Stimulated activated CD8-positive, alpha-beta memory T cell treated with anti-CD3 and anti-CD28 coated beads, Interleukin-15, amount 100 ng/mL, for 4 hours (primary cell): ENCODE measurements at places on chromosomes 16 and 17.

DNA sequence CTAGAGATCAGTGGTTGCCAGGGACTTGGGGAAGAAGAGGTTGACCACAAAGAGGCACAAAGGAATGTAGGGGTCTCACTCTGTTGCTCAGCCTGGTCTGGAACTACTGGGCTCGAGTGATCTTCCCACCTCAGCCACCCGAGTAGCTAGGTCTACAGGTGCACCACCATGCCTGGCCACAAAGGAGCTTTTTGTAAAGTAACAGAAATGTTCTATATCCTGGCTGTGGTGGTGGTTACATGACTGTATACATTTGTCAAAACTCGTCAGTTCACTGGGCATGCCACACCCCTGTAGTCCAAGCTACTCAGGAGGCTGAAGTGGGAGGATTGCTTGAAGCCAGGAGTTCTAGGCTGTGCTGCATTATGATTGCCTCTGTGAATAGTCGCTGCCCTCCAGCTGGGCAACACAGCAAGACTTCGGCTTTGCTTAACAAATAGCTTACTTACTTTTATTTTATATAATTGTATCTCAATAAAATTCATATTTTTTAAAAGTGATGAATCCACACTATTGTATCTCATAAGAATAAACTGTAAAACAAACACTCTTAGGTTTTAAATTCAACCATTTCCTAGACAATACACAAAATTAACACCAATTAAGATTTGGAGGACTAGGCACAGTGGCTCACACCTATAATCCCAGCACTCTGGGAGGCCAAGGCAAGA lies 5.0 kb downstream of the SKA2 start:
- DNase-seq: no peak

DNA sequence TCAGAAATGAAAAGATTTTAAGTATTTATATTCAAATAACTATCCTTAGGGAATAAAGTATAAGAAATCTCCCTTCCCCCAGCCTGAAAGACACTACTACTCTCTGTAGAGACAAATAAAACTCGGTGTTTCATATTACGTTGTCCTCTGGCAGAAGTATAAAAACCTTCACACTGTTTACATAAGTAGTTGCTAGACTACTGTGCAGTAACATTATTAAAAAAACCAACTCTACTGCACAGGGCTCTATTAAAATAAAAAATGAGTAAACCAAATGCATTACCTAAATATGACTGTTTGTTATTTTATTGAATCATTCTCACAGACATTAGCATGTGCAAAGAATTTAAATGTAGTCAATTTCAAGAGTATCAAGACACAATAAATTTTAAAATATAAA lies 67.4 kb downstream of the MED13 start:
- DNase-seq: no peak

- no peak for DNase-seq
These were observed 18.6 kb downstream of the HNF1B start for GRCh38 chr17:37726248-37726647.

DNA sequence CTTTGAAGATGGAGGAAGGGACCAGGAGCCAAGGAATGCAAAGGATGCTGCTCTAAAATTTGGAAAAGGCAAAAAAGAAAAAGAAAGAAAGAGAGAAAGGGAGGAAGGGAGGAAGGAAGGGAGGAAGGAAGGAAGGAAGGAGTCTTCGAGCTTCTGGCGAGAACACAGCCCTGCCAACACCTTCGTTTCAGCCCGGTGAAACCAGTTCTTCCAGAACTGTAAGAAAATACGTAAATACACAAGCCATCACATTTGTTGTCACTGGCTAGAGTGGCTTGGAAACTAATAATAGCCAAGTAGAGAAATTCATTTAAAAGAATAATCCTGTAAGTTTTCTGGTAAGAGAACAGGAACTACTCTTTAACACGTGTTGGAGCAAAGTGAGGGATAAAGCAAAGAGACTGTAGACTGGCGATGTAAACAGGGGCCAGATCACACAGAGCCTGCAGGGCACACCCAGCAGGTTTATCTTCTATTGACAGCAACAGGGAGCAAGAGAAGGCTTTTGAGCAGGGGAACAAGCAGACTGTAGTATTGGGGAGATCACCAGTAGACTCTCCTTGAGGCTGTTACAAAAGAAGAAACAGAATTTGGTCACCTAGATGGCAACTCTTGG lies 188.7 kb upstream of the MPHOSPH6 start:
- no peak for DNase-seq

GRCh38 chr16:50474138-50474537 lies 74.1 kb upstream of the NKD1 start:
- DNase-seq: no peak

DNA sequence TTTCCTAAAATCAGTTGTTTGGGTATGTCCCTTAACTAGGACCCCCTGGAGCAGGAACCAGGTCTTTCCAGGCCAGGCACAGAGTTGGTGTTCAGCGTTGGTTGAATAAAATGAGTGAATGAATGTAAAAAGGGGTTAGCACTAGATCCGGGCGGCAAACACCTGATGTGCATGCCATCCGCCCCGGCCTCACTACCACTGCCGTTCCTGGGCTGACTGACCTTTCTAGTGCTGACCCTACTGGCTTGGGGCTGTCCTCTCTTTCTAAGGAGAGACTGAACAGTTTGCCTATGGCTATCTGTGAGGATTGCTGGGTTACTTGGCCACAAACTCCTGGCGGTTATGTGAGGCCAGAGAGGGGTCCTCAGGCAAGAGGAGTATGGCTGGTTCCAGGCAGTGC lies 10.1 kb upstream of the PHF12 start:
- no peak for DNase-seq

GRCh38 chr16:60304066-60304465 lies 1570.0 kb upstream of the GOT2 start:
- DNase-seq: no peak

DNA sequence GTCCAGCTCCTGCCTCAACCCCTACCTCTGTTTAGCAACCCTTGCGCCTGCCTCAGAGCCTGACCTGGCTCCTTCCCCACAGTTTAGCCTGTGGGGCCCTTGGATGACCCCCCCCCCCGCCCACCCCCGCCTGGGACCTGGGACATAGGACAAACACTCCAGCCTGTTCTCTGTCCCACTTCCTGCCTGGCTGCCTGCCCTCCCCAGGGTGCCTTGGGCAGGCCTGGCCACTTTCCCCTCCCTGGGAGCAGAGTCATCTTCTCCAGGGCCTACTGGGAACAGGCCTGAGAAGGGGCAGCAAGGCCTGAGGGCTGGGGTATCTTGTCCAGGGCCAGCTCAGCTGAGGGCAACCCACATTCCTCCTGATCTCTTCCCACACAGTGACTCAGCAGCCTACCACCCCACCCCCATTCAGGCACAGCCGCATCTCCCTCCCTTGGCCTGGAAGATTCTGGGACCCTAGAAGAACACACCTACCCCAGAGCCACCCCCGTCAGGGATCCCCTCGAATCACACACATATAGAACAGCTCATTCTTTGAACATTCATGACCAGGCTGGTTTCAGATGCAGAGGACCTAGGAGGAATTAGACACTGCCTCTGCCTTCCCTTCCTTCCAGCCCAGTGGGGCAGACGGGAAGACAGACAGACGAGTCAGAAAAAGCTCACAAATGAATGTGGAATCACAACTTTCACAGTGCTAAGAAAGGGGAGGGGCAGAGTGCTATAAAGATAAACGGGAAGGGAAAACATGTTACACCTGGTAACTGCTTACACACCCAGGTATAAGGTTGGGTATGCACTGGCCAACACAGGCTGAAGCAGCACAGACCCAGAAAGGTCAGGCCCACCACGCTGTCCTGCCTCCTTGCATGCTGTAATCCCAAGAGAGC lies 6.0 kb downstream of the FHOD1 start:
- DNase-seq: no peak

- DNase-seq: no peak
These were observed 40.8 kb downstream of the MRM1 start for GRCh38 chr17:36641877-36642845.

- DNase-seq: no peak
These were observed 429.8 kb downstream of the MAF start for GRCh38 chr16:79170555-79171246.
